ENCODE measurements at places on chromosomes 6 and 20. TPM values are rescaled to one million over a fixed set of nuclear protein-coding genes. Genes with fewer than 3 reads are reported as not detected.
A peak's percentile ranks its signal among the peaks of the same experiment; 100 is the strongest.

GRCh38 chr20:59825944-59826759, 107.3 kb downstream of the SYCP2 start:
- H3K36me3 ChIP-seq: no peaks in the 10 kb centered on the region
- no peak for DNase-seq
- no peaks in the 10 kb centered on the region for H3K27me3 ChIP-seq

DNA sequence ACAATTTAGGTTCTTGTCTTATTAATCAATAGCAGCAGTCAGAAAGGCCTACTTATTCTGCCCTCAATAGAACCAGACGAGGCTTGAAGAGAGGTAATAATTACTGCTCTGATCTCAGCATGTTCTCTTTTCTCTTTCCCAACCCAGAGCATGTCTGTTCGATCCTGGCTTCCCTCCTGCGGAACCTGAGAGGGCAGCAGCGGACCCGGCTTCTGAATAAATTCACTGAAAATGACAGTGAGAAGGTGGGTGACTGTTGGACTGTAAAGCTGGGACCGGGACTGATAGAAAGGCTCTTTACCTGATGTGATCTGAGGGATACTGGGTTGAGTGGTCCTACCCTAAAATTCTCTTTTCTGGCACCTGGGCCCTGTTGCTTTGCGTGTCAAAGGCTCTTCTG, 63.0 kb upstream of the VSTM2L start:
- no peak for DNase-seq
- H3K4me3 ChIP-seq: no peak overlapping the region
- H3K27ac ChIP-seq: no peak overlapping the region
- H3K27me3 ChIP-seq: no peaks in the 10 kb centered on the region
- no peaks in the 10 kb centered on the region for H3K4me1 ChIP-seq

- no peaks in the 10 kb centered on the region for H3K27me3 ChIP-seq
- H3K36me3 ChIP-seq: no peaks in the 10 kb centered on the region
- DNase-seq: no peak
Measured at GRCh38 chr6:167107787-167108186, 15.1 kb upstream of the CCR6 start.

- no peaks in the 10 kb centered on the region for H3K36me3 ChIP-seq
- H3K27me3 ChIP-seq: no peaks in the 10 kb centered on the region
- DNase-seq: no peak
- no peak overlapping the region for H3K4me3 ChIP-seq
Measured at GRCh38 chr6:161068321-161068741, 76.8 kb downstream of the MAP3K4 start.

DNA sequence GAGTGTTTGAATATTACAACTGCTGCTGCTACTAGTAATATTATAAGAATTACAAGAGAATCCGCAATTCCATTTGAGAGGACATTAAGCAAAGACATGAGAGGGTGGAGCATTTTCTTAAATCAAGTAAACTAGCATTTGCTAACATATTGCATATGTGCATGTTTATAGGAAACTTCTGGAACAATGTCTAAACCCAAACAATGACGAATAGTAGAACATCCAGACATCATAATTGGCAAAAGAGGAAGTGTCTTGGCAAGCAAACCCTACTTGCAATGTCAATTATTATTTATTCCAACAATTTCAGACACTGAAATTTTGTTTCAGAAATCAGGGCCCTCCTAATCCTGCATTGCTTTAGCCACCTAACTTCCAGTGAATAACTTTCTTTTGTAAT, 1155.3 kb upstream of the GJE1 start:
- no peak overlapping the region for H3K27ac ChIP-seq
- no peaks in the 10 kb centered on the region for H3K4me1 ChIP-seq
- H3K4me3 ChIP-seq: no peak overlapping the region
- no peak for DNase-seq
- H3K36me3 ChIP-seq: no peaks in the 10 kb centered on the region
- H3K27me3 ChIP-seq: no peaks in the 10 kb centered on the region

DNA sequence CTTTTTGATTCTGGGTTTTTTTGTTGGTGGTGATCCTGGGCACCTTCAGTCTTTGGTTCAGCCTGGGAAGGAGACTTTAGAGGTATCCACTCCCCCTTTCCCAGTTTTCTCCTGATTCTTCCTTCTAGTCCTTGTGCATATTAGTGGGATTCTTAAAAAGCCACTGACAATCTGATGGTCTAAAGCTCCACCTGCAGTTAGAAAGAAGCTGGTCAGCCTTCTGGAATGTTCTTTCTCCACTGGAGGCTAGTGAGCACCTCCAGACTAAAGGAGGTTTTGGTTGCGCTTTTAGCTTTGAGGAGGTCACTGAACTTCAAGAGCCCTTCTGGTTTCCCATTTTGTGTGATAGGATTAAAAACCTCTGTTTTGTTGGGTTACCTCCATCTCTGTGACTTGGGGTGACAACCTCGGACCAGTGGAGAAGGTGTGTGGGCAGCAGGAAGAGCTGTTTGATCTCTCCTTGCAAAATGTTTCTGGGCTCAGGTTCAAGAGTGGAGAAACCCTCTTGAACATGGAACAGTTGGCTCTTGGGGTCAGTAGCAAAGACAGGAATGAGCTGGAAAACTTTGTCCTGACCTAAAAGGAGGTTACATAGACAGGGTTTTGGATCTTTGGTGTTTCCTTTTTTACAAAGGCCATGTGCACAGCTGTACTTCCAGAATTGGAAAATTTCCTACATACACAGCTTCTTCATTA, 29.0 kb downstream of the JARID2 start:
- H3K4me3 ChIP-seq: no peak overlapping the region
- H3K27ac ChIP-seq: peak overlapping the region; percentile 18
- no peaks in the 10 kb centered on the region for H3K36me3 ChIP-seq
- H3K27me3 ChIP-seq: no peaks in the 10 kb centered on the region

DNA sequence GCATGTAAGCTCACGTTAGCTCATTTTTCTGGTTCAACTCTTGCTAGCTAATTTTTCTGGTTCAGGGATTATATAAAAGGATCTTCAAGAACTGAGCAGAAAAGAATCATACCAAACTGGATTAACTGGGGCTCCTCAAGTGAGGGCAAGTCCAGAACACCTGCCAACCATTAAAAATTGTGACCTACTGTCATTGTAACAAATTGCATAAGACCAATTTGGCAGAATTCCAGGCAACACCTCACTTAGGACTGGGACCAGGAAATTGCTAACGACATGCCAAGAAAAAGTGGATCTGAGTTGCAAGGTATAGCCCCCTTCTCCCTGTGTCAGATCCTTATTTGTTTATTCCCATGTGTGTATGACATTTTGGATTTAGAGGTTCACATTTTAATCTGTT, 216.6 kb downstream of the HIVEP2 start:
- no peak overlapping the region for H3K27ac ChIP-seq
- H3K36me3 ChIP-seq: no peaks in the 10 kb centered on the region
- H3K27me3 ChIP-seq: no peaks in the 10 kb centered on the region

DNA sequence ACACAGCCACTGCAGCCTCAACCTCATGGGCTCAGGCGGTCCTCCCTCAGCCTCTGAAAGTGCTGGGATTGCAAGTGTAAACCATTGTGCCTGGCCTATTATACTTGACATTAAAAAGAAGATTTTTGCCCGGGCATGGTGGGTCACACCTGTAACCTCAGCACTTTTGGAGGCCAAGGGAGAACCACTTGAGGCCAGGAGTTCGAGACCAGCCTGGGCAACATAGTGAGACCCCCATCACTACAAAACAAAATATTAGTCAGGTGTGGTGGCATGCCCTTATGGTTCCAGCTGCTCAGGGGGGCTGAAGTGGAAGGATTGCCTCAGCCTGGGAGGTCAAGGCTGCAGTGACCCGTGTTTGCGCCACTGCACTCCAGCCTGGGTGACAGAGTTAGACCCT, 42.4 kb downstream of the FAM217A start:
- H3K27ac ChIP-seq: no peak overlapping the region
- no peak overlapping the region for H3K4me3 ChIP-seq
- no peaks in the 10 kb centered on the region for H3K4me1 ChIP-seq
- no peaks in the 10 kb centered on the region for H3K27me3 ChIP-seq
- DNase-seq: no peak

GRCh38 chr6:156190270-156190669, 586.9 kb upstream of the ARID1B start:
- no peak for DNase-seq
- H3K4me3 ChIP-seq: no peak overlapping the region
- H3K4me1 ChIP-seq: no peaks in the 10 kb centered on the region
- H3K27ac ChIP-seq: no peak overlapping the region
- no peaks in the 10 kb centered on the region for H3K36me3 ChIP-seq
- H3K27me3 ChIP-seq: no peaks in the 10 kb centered on the region

- no peak overlapping the region for H3K27ac ChIP-seq
- DNase-seq: no peak
- no peak overlapping the region for H3K4me3 ChIP-seq
- H3K36me3 ChIP-seq: no peaks in the 10 kb centered on the region
- H3K27me3 ChIP-seq: no peaks in the 10 kb centered on the region
Measured at GRCh38 chr6:125809570-125810170, 18.9 kb downstream of the NCOA7 start.

DNA sequence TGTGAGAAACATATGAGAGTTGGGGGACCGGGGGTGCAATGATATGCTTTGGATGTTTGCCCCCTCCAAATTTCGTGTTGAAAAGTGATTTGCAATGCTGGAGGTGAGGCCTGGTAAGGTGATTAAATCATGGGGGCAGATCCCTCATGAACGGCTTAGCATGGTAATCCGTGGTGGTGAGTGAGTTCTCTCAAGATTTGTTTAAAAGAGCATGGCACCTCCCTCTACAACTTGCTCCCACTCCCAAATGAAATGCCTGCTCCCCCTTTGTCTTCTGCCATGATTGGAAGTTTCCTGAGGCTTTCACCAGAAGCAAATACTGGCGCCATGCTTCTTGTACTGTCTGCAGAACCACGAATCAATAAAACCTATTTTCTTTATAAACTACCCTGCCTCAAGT, 2.5 kb downstream of the DEK start:
- DNase-seq: no peak
- H3K27me3 ChIP-seq: no peaks in the 10 kb centered on the region
- H3K27ac ChIP-seq: no peak overlapping the region
- no peak overlapping the region for H3K4me3 ChIP-seq

- H3K36me3 ChIP-seq: no peaks in the 10 kb centered on the region
- no peak overlapping the region for H3K4me3 ChIP-seq
- DNase-seq: no peak
- H3K27ac ChIP-seq: no peak overlapping the region
Measured at GRCh38 chr6:146972546-146972945, 231.7 kb upstream of the STXBP5 start.

GRCh38 chr6:105452924-105453756, 50.3 kb upstream of the PREP start:
- no peak overlapping the region for H3K4me3 ChIP-seq
- no peaks in the 10 kb centered on the region for H3K4me1 ChIP-seq
- H3K36me3 ChIP-seq: no peaks in the 10 kb centered on the region

- no peaks in the 10 kb centered on the region for H3K36me3 ChIP-seq
- H3K27ac ChIP-seq: no peak overlapping the region
- no peak overlapping the region for H3K4me3 ChIP-seq
- no peaks in the 10 kb centered on the region for H3K27me3 ChIP-seq
- no peak for DNase-seq
Measured at GRCh38 chr6:16511723-16512489, 249.4 kb downstream of the ATXN1 start.

- H3K27me3 ChIP-seq: no peaks in the 10 kb centered on the region
- peak overlapping the region; percentile 100 for H3K27ac ChIP-seq
- no peak overlapping the region for H3K4me3 ChIP-seq
- DNase-seq: no peak
Measured at GRCh38 chr20:8020314-8021079, 936 bp upstream of the TMX4 start.

GRCh38 chr20:62918831-62919230, 7.5 kb downstream of the DIDO1 start:
- H3K4me3 ChIP-seq: no peak overlapping the region
- H3K4me1 ChIP-seq: peaks cover 100% of the 10 kb centered on the region
- DNase-seq: no peak
- no peaks in the 10 kb centered on the region for H3K36me3 ChIP-seq
- no peak overlapping the region for H3K27ac ChIP-seq

DNA sequence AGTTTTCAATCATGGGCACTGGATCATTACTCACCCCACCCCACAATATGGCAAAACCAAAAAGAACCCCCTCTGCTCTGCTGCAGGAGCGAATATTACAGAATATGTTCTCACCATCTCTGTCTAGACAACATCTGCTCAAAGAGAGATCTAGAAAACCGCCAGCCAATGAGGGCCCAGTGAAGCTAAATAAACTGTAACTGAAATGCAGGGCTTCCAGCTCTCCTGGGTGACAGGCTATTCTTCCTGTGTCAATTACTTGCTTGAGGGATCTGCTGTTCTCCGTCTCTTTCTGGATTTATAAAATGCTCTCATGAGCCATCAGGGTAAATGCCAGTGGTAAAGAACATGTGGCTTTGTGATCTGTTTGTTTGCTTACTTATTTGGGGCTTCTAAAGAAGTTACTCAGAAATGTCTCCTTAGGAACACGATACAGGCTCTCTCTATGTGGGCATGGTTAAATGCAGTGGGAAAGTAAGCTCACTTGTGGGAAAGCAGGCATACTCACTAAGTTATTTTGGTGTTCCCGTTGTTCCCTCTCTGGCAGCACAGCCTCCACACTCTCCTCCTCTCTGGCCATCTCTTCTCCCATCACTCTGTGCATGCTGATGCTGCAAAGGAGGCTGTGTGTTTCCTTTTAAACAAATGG, 44.8 kb downstream of the TTI1 start:
- H3K4me1 ChIP-seq: peaks cover 28% of the 10 kb centered on the region
- DNase-seq: no peak
- H3K36me3 ChIP-seq: peaks cover 11% of the 10 kb centered on the region
- no peak overlapping the region for H3K4me3 ChIP-seq
- H3K27me3 ChIP-seq: no peaks in the 10 kb centered on the region

- no peak overlapping the region for H3K4me3 ChIP-seq
- DNase-seq: no peak
- no peaks in the 10 kb centered on the region for H3K4me1 ChIP-seq
- H3K27ac ChIP-seq: no peak overlapping the region
- no peaks in the 10 kb centered on the region for H3K36me3 ChIP-seq
Measured at GRCh38 chr6:56382416-56382940, 135.1 kb upstream of the COL21A1 start.

GRCh38 chr20:35121186-35121585, 25.9 kb downstream of the EDEM2 start:
- DNase-seq: no peak
- H3K27me3 ChIP-seq: no peaks in the 10 kb centered on the region
- H3K4me1 ChIP-seq: no peaks in the 10 kb centered on the region
- no peak overlapping the region for H3K27ac ChIP-seq

GRCh38 chr20:48064929-48065328, 279.6 kb upstream of the SULF2 start:
- no peaks in the 10 kb centered on the region for H3K36me3 ChIP-seq
- H3K27ac ChIP-seq: no peak overlapping the region
- DNase-seq: no peak
- H3K4me3 ChIP-seq: no peak overlapping the region

PRICKLE4 gene
- total RNA-seq: 7.9 TPM

TTK gene
- total RNA-seq: 4.0 TPM

XKR7 gene
- not detected for total RNA-seq

ANKRD66 gene
- not detected for total RNA-seq

CCN6 gene
- total RNA-seq: not detected

SLC16A10 gene
- 7.2 TPM for total RNA-seq

BMP6 gene
- total RNA-seq: 18.7 TPM

Measured in left lung (tissue), 14 donors.